Activated T-helper 2 cell treated with anti-CD3 and anti-CD28 coated beads, Interferon-gamma antibody, Interleukin-2, Interleukin-4, amounts not matched to agents 10 μg/mL and 5 μg/mL and 100 μg/mL, durations not matched to agents 14 hours and 24 hours and 36 hours (primary cell): ENCODE measurements at places on chromosomes 4 and X.

- H3K4me3 ChIP-seq: peak overlapping the region; percentile 83
- no peaks in the 10 kb centered on the region for H3K27me3 ChIP-seq
- no peak for DNase-seq
- H3K4me1 ChIP-seq: no peaks in the 10 kb centered on the region
- peak overlapping the region; percentile 54 for H3K27ac ChIP-seq
- no peaks in the 10 kb centered on the region for H3K36me3 ChIP-seq
Measured at GRCh38 chr4:131974730-131975129, 1174.4 kb upstream of the PCDH10 start.

GRCh38 chr4:153204728-153205648 is 745 bp downstream of the TRIM2 start:
- no peaks in the 10 kb centered on the region for H3K36me3 ChIP-seq
- peaks cover 5% of the 10 kb centered on the region for H3K27me3 ChIP-seq
- H3K27ac ChIP-seq: no peak overlapping the region
- DNase-seq: peak; percentile 19
- peaks cover 21% of the 10 kb centered on the region for H3K4me1 ChIP-seq

DNA sequence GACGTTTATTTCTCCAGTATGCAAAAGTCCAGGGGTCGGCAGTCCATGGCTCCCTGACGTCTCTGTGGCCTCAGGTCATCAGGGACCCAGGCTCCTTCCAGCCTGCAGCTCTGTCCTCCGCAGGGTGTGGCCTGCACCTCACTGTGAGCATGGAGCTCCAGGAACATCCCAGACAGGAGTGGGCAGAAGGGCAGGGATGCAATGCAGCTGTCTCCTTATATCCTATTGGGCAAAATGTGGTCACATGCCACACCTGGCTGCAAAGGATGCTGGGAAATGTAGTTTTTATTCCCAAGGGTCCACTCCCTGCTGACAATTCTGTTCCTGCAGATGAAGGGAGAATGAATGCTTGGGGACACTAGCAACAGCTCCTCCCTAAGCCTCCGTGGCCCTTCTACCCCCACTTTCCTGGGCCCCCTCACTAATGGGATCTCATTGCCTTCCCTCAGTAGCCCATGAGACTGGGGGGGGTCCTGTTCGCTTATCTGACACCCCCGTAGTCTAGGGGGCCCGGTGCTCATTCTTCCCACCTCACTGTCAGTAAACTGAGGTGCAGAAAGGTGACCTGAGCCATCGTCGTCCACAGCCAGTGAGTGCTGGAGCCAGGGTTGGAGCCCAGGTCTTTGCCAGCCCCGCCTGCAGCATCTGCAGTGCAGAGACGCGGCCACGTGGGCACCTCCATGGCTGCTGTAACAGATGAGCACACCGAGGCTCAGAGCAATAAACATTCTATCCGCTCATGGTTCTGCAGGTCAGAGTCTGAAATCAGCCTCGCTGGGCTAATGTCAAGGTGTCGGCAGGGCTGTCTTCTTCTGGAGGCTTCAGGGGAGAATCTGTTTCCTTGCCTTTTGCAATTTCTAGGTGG is 5.9 kb upstream of the GRPEL1 start:
- H3K4me3 ChIP-seq: no peak overlapping the region
- no peak for DNase-seq

DNA sequence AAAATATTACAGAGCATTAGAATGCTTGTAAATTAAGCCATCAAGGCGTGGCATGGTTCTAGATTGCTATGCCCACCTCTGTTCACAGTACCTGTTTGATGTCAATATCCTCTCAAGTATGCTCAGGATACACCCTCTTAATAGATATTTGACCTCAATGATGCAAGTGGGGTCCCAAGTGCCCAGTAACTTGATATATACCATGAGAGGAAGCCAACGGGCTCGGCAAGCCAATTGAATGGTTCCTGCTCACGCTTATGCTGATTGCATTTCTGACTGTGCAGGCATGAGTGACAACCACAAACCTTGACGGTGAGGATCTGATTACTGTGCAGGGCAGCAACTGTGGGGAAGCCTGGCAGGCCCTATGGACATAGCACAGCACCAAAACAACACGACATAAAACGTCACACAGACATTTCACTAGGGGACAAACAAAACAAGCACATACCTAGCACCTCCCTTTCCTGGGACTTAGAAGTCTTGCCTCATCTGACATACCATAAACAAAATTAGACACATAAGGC is 179.1 kb upstream of the ETNPPL start:
- H3K27ac ChIP-seq: no peak overlapping the region
- no peaks in the 10 kb centered on the region for H3K27me3 ChIP-seq
- no peak overlapping the region for H3K4me3 ChIP-seq
- H3K4me1 ChIP-seq: peaks cover 4% of the 10 kb centered on the region
- DNase-seq: no peak
- no peaks in the 10 kb centered on the region for H3K36me3 ChIP-seq

DNA sequence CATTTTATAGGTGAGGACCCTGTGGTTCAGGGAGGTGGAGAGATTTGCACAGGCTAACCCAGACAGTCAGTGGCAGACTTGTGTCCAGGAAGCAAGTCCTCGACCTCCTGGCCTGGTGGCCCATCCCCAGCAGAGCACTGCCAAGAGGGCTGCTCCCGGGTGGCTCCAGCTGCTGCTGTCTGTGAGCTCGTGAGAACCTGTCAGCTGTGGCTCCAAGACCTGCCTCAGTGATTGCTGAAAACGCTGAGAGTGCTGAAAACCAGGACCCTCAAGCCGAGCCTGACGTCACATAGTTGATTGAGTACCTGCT is 74.2 kb downstream of the RTL9 start:
- H3K27ac ChIP-seq: no peak overlapping the region
- H3K27me3 ChIP-seq: peaks cover 6% of the 10 kb centered on the region
- no peak overlapping the region for H3K4me3 ChIP-seq
- no peaks in the 10 kb centered on the region for H3K36me3 ChIP-seq
- H3K4me1 ChIP-seq: no peaks in the 10 kb centered on the region

DNA sequence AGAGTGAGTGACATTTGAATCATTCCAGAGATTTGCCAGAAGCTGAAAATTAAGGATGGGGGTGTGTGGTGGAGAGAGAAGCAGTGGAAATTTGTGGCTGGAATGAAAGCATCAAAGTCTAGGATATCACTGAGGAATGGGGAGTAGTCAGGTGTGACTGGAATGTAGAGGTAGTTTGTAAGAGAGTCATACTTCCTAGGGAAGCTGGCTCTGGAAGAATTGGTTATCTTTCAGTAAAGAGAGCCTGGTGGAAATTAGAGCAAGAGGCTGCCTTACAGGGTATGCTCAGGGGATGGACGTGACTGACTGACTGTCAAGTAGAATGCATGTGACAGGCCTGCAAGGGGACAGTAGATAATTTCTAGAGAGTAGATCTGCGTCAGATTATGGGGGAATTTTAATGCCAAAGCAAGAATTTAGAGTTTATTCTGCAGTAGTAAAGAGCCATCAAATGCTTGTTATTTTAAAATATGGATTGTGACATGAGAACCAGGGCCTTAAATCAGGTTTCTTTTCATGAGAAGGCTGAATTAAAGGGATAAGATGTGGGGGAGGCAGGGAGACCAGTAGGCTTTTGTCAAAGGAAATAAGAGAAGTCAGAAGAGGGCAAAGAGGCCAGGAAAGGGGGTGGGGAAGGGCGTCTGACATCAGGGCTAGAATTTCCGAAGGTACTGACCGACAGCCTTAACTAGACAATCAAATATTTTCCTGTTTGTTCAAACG is 109.9 kb downstream of the AFF1 start:
- H3K27me3 ChIP-seq: no peaks in the 10 kb centered on the region
- H3K4me3 ChIP-seq: no peak overlapping the region
- DNase-seq: no peak
- H3K36me3 ChIP-seq: peaks cover 33% of the 10 kb centered on the region
- peaks cover 23% of the 10 kb centered on the region for H3K4me1 ChIP-seq

GRCh38 chr4:28278676-28279075 is 1418.0 kb downstream of the STIM2 start:
- no peaks in the 10 kb centered on the region for H3K36me3 ChIP-seq
- H3K4me1 ChIP-seq: no peaks in the 10 kb centered on the region
